ENCODE measurements at places on chromosomes 4 and X. TPM values are rescaled to one million over a fixed set of nuclear protein-coding genes. Genes with fewer than 3 reads are reported as not detected.

Gene CT55
- not detected for total RNA-seq

Gene ZNF157
- total RNA-seq, result not detected

Gene CENPVL1
- total RNA-seq, result not detected

Gene FAM47E
- total RNA-seq, result not detected

Gene NLGN3
- total RNA-seq, result 0.21 TPM

Gene HSFX4
- total RNA-seq, result not detected

Gene FAM149A
- total RNA-seq, result 13.9 TPM

Gene CLIC2
- 34.3 TPM for total RNA-seq

Gene OFD1
- total RNA-seq, result 8.4 TPM

Gene SCD5
- 28.0 TPM for total RNA-seq

Gene CLGN
- total RNA-seq, result not detected

Gene UBQLN2
- total RNA-seq, result 23.9 TPM

Gene ADH7
- total RNA-seq, result not detected

Gene DCAF12L2
- not detected for total RNA-seq

Gene SLC2A9
- total RNA-seq, result 6.2 TPM

Gene MAGEA11
- total RNA-seq, result not detected

Gene AR
- total RNA-seq, result 16.3 TPM

Gene ZAR1
- 1.4 TPM for total RNA-seq

Gene PCDH11X
- total RNA-seq, result 1.2 TPM

Gene CT45A10
- total RNA-seq, result not detected

Gene GJB1
- total RNA-seq, result not detected

Gene RADX
- not detected for total RNA-seq

Gene CD38
- total RNA-seq, result 1.4 TPM

Gene NXF3
- not detected for total RNA-seq

Gene GAGE12F
- total RNA-seq, result not detected

Gene SULT1B1
- total RNA-seq, result 0.96 TPM

Gene HDX
- total RNA-seq, result 5.3 TPM

Gene SYN1
- 5.7 TPM for total RNA-seq

Gene PKD2
- 119 TPM for total RNA-seq

Gene TRIML2
- total RNA-seq, result not detected

Gene MTNR1A
- not detected for total RNA-seq

Gene CENPI
- not detected for total RNA-seq

Gene SH2D1A
- not detected for total RNA-seq

Gene SLC26A1
- not detected for total RNA-seq

Gene ARSJ
- 14.6 TPM for total RNA-seq

Gene MAGEB1
- not detected for total RNA-seq

Gene TRAM1L1
- total RNA-seq, result 0.43 TPM

Gene ZGRF1
- 0.11 TPM for total RNA-seq

Gene PNMA6F
- total RNA-seq, result not detected

Gene PABPC4L
- 1.3 TPM for total RNA-seq

Gene ASB9
- 3.6 TPM for total RNA-seq

Gene PAGE5
- not detected for total RNA-seq

Gene FRMPD4
- not detected for total RNA-seq

Gene CLDN34
- total RNA-seq, result not detected

Gene AMMECR1
- 3.5 TPM for total RNA-seq

Gene SUPT20HL2
- 3.2 TPM for total RNA-seq

All from ascending aorta (tissue), 2 donors.